ENCODE measurements at places on chromosomes 3 and 15. TPM values are rescaled to one million over a fixed set of nuclear protein-coding genes. Genes with fewer than 3 reads are reported as not detected.

Gene ERC2
- 58.3 TPM for total RNA-seq

Gene CAPN7
- 36.6 TPM for total RNA-seq

Gene FOXB1
- total RNA-seq = not detected

Gene CILP
- 0.25 TPM for total RNA-seq

Gene LDHAL6B
- total RNA-seq = not detected

Gene MINAR1
- 2.5 TPM for total RNA-seq

Gene A4GNT
- not detected for total RNA-seq

Gene GP5
- total RNA-seq = under 0.01 TPM

Data from temporal lobe (tissue), 4 donors.